Activated CD8-positive, alpha-beta memory T cell treated with anti-CD3 and anti-CD28 coated beads, Interleukin-2, amount 10 ng/mL, durations not matched to agents 7 days and 5 days (primary cell): ENCODE measurements at places on chromosomes 4 and X. TPM values are rescaled to one million over a fixed set of nuclear protein-coding genes. Genes with fewer than 3 reads are reported as not detected.

- DNase-seq, result peak; percentile 56
Measured at GRCh38 chr4:70559211-70559830, 32.7 kb upstream of the AMBN start.

- DNase-seq, result no peak
Measured at GRCh38 chr4:181420950-181421349, 822.3 kb upstream of the TENM3 start.

TMEM144 gene
- total RNA-seq, result not detected

- DNase-seq, result no peak
Measured at GRCh38 chrX:77118686-77119085, 328.5 kb upstream of the FGF16 start.

GRCh38 chrX:46693149-46693548 lies 65.8 kb downstream of the SLC9A7 start:
- no peak for DNase-seq

- no peak for DNase-seq
Measured at GRCh38 chr4:112545346-112545745, 29.4 kb upstream of the NEUROG2 start.

BEX5 gene
- 2.1 TPM for total RNA-seq

DNA sequence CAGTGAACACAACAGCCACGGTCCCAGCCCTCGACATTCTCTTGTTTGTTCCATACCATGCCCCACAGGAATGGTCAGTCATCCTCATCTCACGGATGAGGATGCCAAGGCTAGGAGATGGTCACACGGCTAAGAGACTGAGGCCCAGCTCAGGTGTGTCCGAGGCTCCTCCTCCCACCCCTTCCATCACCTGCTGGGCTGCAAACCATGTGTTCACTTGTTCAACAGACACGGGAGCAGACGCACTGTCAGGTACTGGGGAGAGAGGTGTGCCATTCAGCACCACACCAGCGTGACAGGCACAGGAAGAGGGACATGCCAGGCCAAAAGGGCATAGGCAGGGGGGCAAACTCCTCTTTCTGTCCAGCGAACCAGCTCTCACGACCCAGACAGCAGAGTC lies 45.9 kb downstream of the ABLIM2 start:
- no peak for DNase-seq

GRCh38 chr4:24203926-24204325 lies 314.1 kb upstream of the PPARGC1A start:
- no peak for DNase-seq

ASB5 gene
- not detected for total RNA-seq

- DNase-seq, result no peak
Measured at GRCh38 chr4:170139764-170140163, 50.0 kb upstream of the AADAT start.

GRCh38 chr4:90445380-90445779 lies 318.2 kb downstream of the CCSER1 start:
- DNase-seq, result no peak

GRCh38 chr4:55635282-55635681 lies 816 bp downstream of the NMU start:
- no peak for DNase-seq

PRR32 gene
- total RNA-seq, result not detected

- no peak for DNase-seq
Measured at GRCh38 chrX:15977644-15978043, 123.0 kb upstream of the AP1S2 start.
